Fibroblast of the aortic adventitia (primary cell): ENCODE measurements at places on chromosomes 1 and 21.

GRCh38 chr1:203521074-203521794 is 27.3 kb downstream of the OPTC start:
- DNase-seq = no peak

DNA sequence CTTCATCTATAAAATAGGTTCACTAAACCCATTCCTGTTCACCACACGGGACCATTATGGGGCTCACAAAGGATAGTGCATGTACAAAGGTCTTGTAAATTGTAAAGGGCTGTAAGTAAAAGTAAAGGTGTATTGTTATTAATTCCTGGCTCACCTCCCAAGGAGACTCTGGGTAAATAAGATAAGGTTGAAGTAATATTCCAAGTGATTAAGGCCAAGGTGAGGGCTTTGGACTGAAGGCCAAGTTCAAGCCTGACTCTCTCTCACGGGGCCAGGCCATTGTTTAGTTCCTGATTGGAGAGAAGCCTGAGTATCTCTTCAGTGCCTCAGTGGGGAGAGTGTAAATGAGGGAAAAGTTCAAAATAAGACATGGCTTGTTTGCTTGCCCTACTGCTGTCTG is 19.5 kb upstream of the ZFYVE9 start:
- no peak for DNase-seq

DNA sequence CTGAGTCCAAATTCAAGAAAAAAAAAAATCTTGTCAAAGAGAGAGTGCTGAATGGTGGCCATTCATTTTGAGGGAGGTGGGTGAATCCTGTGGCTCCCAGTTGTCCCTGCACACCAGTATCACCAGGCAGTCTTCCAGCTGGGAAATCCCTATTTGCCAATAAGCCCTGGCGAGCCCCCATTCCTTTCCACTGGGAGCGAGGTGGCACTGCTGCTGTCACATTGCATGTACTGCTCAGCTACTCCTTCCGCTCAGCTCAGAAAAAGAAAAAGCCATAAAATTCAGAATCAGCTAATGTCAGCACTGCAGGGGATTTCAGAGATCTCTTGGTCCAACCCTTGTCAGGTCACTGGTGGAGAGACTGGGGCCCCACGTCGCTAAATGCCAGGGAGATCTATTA is 298.5 kb downstream of the OMA1 start:
- DNase-seq = no peak

DNA sequence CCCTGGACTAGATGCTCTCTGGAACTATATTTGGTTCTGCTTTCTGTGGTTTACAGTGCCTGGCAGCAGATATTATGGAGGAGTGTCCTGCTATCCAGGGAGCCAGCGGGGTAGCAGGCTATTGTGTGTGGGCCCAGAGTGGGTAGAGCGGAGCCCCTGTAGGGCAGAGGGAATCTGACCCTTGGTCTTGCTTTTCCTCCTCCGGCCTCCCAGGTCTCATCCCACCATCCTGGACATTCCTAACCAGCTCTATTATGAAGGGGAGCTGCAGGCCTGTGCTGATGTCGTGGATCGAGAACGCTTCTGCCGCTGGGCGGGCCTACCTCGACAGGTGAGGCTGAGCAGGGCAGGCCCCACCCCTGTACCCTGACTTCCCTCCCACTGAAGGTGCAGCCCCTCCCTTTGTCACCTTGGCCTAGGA is 9.1 kb downstream of the RHOC start:
- no peak for DNase-seq

DNA sequence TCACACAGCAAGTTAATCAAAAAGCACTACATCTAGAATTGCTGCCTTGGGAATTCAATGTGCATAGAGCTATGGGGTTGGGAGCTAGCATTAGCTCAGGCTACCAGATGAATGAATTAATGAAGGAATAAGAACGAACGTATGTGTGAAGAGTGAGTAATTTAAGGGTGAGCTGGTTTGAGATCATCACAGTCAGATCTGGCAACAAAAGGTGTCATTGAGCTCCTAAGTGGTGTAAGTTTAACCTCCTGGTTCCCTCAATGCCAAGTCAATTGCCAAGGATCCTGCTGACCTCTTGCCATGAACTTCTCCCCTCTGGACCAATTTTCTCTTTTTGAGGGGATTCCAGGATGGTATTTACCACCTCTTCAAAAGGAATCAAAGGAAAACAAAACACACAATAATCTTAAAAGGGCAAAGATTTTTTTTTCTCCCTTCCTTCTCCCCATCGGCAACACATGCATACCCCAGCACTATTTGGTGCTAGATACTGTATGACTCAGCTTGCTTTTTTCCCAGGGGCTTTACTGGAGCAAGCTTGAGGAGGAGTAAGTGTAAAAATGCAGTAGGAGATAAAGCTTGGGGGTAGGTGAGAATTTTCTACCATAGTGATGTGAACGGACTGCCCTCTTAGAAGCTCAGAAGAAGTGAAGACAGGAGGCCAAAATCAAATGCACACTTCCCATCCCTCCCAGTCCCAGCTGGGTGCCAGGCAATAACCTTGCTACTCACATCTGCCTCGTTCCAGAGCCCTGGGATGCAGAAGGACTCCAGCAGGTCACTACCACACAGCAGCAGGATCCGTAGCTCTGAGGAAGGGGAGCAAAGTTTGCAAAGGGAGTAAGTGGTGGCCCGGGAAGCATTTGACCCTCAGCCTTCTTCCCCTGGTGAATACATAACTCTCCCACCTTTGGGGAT is 92.0 kb downstream of the LAMC2 start:
- DNase-seq = peak; percentile 84

- DNase-seq = no peak
These were observed 149.3 kb upstream of the WNT4 start for GRCh38 chr1:22292011-22292788.

GRCh38 chr1:63617450-63617849 is 24.2 kb downstream of the PGM1 start:
- DNase-seq = no peak

DNA sequence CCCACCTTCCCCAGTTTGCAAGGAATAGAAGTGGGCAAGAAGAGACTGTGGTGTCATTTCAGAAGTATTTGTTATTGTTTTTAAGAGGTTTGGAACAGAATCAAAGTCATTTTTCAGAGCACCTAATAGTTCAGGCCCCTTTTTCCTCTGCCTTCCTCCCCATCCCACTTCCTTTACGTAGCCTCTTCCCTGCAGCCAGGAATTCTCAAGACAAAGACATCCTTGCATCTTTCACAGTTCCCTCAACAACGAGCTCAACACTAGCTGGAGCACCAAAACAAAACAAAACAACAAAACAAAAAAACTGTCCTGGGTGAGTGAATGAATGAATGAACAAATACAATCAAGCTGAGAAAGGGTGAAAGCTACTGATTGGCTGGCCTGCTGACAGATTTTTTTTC is 7.0 kb downstream of the PALMD start:
- DNase-seq = no peak

GRCh38 chr1:193281894-193282293 is 95.5 kb upstream of the B3GALT2 start:
- DNase-seq = no peak

GRCh38 chr1:156090840-156091188 is 8.5 kb upstream of the MEX3A start:
- DNase-seq = peak; percentile 85

GRCh38 chr1:116253566-116254382 is 119.3 kb upstream of the ATP1A1 start:
- DNase-seq = no peak

DNA sequence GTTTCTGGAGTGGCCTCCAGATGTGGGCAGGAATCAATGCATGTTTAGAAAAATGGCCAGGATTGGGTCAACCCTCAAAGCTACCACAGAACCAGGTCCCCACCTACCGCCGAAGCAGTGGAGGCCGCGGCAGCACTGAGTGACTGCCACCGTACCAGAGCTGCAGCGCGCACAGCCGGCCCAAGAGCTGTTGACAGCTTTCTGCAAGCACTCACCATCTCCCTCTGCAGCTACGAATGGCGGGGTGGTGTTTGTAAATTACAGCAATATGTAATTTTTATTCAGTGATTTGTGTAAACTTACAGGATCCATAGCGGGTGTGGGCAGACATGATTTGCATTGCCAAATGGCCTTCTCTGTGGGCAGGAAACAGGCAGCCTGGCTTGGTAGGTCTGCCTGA is 96.4 kb downstream of the CAMK2N1 start:
- no peak for DNase-seq

GRCh38 chr1:84653130-84653677 is 37.1 kb downstream of the SSX2IP start:
- DNase-seq = peak; percentile 9

DNA sequence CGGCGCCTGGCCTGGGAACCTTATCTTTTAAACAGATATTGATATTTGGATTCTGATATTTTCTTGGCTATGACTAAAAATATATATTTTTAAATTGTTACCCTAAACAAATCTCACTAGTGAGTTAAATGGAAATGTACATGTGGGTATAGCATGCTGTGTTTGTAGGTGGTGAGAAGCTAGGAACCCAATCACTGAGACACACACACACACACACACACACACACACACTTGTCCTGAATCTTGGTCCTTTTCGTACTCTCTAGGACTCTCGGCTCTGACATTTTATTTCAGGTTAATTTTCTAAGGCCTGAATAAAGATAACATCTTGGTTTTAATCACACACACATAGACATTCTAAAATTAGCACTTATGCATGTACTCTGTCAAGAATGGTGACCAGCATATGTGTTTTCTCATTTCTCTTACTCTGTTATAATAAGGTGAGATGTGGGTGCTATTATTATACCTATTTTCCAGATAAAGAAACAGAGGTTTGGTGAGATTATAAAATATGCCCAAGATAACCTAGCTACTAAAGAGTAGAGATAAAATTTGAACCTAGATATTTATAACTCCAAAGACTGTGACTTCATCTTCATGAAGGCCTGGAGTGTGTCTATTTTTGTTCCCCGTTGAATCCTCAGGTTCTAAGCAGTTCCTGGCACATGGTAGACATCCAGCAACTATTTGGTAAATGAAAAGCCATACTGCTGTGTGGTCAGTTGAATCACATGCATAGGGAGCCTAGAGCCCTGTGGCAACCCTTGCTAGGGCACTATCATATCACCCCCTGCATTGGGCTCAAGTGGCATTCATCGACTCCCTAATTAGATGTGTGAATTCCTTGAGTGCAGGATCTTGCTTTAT is 85.0 kb upstream of the RAB3GAP2 start:
- no peak for DNase-seq

- DNase-seq = no peak
These were observed 40.5 kb downstream of the RRAGC start for GRCh38 chr1:38819040-38819439.

GRCh38 chr1:175801979-175802378 is 58.6 kb upstream of the TNR start:
- no peak for DNase-seq

GRCh38 chr1:41739061-41739955 is 179.4 kb downstream of the HIVEP3 start:
- DNase-seq = peak; percentile 27

- no peak for DNase-seq
These were observed 1656.1 kb downstream of the KCNT2 start for GRCh38 chr1:194952171-194952570.

GRCh38 chr1:56506951-56507491 is 72.3 kb downstream of the PLPP3 start:
- no peak for DNase-seq

DNA sequence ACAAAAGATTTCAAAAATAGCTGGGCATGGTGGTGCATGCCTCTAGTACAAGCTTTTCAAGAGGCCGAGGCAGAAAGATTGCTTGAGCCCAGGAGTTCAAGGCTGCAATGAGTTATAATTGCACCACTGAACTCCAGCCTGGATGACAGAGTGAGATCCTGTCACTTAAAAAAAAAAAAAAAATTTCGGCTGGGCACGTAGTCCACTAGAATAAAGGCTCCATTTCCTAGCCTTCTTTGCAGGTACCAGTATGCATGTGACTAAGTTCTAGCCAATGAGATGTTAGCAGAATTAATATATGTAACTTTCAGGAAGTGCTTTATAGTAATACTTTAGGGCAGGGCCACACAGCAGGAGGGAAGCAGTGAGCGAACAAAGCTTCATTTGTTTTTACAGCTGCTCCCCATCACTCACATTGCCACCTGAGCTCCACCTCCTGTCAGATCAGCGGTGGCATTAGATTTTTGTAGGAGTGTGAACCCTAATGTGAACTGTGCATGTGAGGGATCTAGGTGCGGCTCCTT is 28.8 kb upstream of the SYDE2 start:
- DNase-seq = no peak

- DNase-seq = no peak
These were observed 67.0 kb downstream of the RGS18 start for GRCh38 chr1:192225266-192225665.

GRCh38 chr1:16195518-16195905 is 16.9 kb downstream of the ARHGEF19 start:
- no peak for DNase-seq

GRCh38 chr1:87295445-87296110 is 33.1 kb upstream of the LMO4 start:
- DNase-seq = no peak

GRCh38 chr21:36141513-36141925 is 6.6 kb downstream of the CBR3 start:
- peak; percentile 85 for DNase-seq
